Left colon (tissue), 2 donors: ENCODE measurements at places on chromosomes 1 and 21.

GRCh38 chr21:46404306-46404705 lies 54.4 kb upstream of the DIP2A start:
- no peak for DNase-seq

GRCh38 chr21:44892536-44893277 lies 19.2 kb upstream of the PTTG1IP start:
- peak; percentile 75 for DNase-seq

- no peak for DNase-seq
Measured at GRCh38 chr1:65269612-65270011, 39.7 kb upstream of the DNAJC6 start.

DNA sequence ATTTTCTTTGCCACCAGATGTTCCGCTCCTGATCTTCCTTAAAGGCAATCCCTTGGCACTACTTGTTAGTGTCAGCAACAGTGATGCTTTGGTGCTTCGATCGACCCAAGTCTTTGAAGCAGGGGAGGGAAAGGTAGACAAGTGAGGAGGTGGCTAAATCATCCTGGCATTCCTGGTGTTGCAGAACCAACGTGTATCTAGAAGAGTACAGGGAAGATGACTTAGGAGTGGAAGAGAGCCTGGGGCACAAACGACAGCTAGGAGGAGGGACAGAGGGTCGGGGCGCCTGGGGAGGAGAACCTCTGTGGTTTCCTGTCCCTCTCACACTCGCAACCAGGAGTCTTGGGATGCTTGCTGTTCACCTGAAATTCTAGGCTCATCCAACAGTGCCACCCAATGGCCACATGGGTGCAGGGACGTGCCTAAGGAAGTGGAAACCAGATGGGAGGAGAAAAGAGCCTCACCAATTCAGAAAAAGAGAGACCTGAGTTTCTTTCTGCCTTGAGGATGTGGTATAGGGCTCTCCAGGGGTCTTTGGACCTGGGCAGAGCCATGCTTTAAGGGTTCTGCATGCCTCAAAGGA lies 9.5 kb upstream of the KCNA2 start:
- DNase-seq = peak; percentile 51

- DNase-seq = no peak
Measured at GRCh38 chr1:227792216-227793078, 23.0 kb upstream of the PRSS38 start.

GRCh38 chr1:60762911-60763310 lies 319.4 kb upstream of the NFIA start:
- no peak for DNase-seq

DNA sequence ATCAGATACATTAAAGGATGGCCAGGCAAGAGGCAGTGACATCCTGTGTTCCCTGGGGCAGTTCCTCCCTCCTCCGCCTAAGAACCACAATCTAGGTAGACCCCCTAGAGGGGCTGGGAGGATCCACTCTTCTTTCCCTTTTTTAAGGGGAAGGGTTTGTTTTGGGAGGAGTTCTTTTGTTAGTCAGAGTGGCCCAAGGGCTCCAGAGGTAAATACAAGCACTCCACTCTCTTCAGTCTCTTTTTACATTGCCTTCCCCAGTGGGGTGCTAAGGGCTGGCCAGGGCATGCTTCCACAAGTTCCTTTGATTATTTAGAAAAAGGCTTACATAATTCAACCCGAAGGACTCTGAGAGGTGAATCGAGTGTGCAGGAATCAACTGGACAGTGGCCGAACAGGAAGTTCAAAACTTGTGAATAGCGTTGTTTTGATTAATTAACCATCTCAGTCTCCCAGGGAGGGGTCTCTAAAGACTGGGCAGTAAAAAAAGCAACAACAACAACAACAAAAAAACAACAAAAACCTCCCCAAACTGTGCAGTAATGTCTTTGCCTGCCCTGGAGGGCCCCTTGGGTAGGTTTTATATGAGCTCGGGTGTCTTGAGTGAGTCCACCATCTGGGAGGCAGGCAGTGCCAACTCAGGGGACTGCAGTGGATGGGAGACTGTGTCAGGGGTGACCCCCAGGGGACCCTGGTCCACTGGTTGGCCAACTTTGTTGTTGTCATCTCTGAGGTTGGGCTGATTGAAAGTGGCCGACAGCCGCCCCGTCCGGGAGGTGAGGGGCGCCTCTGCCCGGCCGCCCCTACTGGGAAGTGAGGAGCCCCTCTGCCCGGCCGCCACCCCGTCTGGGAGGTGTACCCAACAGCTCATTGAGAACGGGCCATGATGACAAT lies 33.2 kb upstream of the ENO1 start:
- DNase-seq = no peak

DNA sequence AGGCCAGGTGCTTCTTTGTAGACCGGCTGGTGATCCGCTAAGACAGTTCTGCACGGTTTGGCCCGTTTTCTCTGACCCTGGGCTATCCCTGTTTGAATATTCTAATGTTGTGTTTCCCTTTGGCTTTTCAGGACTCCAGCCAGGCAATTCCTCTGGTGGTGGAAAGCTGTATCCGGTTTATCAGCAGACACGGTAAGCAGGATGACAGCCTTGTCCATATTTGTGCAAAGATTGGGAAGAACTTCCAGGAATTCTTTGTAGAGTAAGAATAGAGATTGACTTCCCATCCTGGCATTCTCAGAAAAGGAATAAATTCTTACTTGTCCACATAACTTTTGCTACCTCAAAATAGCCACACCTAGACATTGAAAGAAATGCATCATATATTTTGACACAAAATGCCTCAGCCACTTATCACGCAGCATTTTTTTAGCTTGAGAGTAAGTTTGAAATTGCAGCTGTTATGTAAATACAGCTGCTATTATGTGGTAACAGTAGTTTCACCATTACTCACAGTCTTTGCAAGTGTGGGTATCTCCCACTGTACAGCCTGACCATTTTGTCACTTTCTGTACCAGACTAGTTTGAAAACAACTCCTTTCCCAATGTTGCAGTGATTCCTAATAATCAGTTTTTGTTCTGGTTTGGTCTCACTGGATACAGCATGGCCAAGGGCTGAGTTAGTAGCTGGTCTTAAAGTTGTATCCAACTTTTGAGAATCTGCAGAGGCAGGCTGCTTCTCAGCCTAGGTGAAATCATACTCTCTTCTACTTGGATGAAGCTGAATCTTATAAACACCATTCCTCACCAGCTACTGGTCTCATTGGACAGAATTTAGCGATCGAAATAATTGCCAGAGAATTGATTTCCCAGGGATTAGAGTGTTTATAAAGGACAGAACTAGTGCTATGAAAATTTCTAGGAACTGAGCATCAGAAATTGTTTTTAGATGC lies 40.0 kb upstream of the IKBKE start:
- DNase-seq = no peak

- peak; percentile 34 for DNase-seq
Measured at GRCh38 chr1:225772848-225773247, 4.8 kb upstream of the SRP9 start.

DNA sequence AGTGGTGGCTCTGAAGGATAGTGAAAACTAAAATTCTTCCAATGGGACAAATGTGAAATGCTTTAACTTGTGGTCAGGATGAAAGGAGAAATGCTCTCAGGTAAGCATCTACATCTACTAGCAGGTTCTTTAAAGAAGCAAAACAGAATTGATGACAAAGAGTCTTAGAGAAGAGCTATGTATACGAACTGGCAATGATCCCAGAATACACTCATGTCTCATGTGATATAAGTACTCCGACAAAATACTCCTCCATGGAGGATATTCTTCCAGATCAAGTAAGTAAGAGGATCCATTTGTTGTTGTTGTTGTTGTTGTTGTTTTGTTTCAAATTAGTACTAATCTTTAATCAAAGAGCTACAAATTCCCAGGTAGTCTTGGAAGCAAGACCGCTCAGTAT lies 174.0 kb upstream of the ATP1B1 start:
- DNase-seq = no peak

DNA sequence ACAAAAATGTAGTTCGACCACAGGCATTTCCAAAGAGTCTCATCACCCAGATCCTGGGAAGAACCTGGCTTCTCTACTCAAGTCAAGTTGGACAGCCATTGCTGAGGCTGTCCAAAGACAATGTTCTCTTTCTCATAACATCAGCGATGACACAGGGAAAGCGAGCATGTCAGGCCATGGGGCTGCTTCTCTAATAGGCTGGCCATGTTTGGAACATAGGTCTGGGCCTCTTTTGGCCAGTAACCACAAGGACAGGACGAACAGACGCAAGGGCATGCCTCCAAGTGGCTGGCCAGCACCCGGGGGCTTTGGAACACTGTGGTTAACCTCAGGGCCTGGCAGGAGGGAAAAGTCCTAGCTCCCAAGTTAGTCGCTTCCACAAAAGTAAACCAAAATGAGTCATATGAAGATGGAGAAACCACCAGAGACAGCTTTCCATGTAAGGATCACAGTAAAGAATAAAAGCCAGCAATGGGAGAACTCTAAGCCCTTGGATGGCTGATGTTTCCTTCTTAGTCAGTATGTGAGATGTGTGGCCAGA lies 80.6 kb upstream of the SLC44A3 start:
- no peak for DNase-seq

- no peak for DNase-seq
Measured at GRCh38 chr21:31570824-31571566, 88.5 kb upstream of the SOD1 start.

- peak; percentile 28 for DNase-seq
Measured at GRCh38 chr1:23913212-23913880, at the start of gene CNR2. Gene CNR2 (minus strand): TSS chr1:23913362. CDS start chr1:23875617, 37,745 bp downstream.

DNA sequence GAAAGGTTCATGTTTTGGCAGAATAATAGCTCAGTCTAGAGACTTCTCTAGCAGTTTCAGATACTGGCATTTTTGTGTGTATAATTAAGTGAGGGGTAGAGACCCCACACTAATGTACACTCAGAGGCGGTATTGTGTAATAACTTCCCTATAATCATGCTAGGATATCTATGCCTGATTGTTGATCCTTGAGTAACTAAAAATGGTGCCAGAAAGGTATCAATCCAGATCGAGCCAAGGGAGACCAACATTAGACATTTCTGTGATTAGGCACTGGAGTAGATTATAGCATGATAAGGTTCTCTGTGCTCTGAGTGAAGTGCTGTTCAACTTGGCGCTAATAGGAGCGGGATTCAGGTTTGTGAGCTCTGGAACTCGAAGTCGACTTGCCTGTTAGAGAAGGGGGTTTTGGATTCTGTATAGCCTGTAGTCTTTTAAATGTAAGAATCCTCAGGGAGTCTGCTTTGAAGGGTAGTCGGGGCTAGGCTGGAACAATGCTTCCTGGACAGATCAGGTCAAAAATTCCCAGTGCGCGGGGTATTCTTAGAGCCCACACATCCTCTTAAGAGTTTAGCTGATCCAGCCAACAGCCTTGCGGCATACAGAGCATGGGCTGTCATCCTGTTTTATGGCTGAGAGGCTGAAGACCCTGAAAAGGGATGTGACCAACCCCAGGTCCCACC lies 24.2 kb downstream of the MAN1C1 start:
- no peak for DNase-seq

DNA sequence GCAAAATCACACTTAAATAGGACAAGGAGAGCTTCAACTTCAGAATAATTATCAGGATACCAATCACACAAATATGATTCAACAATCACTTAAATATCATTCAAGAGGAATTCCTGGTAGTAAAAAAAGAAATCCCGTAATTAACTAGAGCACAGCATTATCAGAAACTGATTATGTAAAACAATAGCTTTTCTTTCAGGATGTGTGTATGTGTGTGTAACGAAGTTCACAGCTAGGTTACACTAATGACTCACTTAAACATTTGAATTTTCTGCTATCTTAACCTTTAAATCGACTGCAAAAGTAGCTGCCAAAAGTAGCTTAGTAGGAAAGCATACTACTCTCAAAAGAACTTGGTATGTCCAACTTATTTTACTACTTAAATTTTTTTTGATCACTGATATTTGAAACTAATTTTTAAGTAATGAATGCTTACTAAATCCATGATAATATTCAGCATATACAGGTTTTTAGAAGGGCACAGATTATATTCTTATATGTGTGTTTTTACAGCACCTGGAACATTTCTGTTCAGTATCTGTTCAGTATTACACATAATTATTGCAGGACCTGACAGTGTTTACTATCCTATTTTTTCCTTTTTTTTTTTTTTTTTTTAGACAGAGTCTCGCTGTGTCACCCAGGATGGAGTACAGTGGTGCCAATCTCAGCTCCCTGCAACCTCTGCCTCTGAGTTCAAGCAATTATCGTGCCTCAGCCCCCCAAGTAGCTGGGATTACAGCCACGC lies 4.2 kb downstream of the RERE start:
- DNase-seq = no peak

DNA sequence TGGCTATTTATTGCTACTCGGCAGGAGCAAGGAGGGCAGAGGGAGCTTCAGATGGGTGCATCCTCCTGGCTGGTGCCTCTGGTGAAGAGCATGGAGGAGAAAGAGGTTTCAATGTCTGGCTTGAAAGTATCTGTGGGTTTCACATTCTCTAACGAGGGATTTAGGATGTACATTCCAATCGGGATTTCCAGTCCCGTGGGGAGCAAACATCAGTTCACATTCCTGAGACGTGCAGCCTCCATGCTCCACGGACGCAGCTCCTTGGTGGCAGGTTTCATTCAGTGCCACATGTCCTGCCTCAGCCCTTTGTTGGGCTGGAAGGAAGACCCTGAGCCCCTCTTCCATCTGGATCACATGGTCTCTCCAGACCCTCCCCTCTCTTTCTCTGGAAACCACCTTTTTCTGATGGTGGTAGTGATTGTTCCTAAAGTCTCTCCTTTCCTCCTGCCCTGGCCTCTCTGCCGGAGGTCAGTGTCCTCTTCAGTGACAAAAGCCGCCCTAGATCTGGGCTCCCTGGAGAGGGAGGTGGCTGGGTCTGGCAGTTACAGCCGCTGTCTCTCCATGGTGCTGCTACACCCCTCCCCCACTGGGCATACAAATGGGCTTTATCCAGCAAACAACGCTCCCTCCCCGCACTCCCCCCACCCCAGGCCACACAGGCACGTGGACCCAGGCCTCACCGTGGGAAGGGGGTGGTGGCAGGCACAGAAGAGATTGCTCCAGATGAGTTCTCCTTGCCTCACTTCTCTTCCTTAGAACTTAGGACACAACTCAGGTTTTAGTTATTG lies 826 bp upstream of the CA14 start:
- no peak for DNase-seq

DNA sequence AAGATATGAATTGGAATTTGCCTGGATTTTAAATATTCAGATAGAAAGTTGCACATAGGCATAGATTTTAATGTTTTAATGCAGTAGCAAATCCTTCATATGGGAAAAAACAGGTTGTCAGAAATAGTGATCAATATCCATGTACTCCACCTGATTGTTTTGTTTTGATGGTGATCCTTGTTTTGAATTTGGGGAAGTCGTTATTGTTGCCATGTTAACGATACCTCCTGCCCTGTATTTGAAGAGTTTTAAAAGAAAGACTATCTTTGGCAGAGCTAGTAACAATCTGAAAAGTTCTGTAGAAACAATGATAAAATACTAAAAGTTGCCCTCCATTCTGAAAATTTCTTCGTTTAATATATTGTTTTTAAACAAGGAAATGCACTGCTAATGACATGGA lies 1.1 kb downstream of the CEP350 start:
- no peak for DNase-seq

- DNase-seq = no peak
Measured at GRCh38 chr1:220325306-220325995, 53.2 kb upstream of the RAB3GAP2 start.

- DNase-seq = no peak
Measured at GRCh38 chr21:28590676-28591075, 402.0 kb downstream of the LTN1 start.
